Stimulated activated CD8-positive, alpha-beta memory T cell treated with anti-CD3 and anti-CD28 coated beads, Interleukin-12 subunit alpha, Interleukin-12 subunit beta, amount 100 ng/mL, for 4 hours (primary cell): ENCODE measurements at places on chromosomes 12 and 14.

DNA sequence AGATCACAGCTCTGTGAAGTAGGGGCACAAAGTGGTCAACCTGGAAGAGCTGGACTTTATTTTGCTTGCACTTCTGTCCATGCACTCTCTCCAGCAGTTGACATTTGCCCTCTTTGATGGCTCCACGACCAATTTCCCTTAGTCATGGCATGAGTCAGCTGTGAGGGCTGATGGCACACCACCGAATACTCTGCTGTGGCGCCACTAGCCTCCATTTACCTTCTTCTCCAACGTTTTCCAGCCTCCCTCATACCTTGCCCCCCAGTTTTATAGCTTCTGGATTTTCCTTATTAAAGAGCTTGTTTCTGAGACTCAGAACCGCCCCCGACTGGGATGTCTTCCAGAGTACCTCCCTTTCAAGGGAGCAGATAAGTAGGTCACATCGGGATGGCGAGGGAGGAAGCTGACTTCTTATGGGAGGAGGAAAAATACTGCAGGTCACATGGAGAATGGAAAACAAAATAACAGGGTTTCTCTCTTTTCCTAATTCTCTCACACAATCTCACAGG is 17.6 kb downstream of the NINJ2 start:
- DNase-seq: no peak

DNA sequence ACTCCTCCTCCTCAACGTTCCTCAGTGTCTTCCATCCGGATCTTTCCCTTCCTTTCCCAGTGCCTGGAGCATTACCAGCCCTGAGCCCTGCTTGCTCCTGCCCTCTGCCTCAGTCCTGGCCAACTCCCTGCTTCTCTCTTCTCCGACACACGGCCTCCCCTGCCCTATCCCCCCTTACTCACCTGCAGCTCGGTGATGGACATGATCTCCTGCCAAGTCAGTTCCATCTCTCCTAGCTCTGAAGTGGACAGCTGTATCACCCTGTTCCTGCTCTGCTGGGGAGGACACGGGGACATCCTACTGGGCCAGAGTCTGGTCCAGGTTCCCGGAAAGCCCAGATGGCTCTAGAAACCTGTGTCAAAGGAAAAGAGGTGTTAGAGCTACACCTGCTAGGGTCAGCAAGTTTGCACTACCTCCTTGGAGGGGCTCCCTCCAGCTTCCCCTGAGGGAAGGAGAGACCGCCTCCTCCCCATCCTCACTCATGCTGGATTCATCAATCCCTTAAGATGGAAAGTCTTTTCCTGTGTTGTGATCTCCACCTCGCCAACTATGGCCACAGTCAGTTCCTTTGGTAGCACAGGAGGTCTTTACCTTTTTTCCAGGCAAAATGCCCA is 5.8 kb downstream of the NFE2 start:
- no peak for DNase-seq

GRCh38 chr12:120936197-120936596 is 32.0 kb upstream of the SPPL3 start:
- DNase-seq: no peak

DNA sequence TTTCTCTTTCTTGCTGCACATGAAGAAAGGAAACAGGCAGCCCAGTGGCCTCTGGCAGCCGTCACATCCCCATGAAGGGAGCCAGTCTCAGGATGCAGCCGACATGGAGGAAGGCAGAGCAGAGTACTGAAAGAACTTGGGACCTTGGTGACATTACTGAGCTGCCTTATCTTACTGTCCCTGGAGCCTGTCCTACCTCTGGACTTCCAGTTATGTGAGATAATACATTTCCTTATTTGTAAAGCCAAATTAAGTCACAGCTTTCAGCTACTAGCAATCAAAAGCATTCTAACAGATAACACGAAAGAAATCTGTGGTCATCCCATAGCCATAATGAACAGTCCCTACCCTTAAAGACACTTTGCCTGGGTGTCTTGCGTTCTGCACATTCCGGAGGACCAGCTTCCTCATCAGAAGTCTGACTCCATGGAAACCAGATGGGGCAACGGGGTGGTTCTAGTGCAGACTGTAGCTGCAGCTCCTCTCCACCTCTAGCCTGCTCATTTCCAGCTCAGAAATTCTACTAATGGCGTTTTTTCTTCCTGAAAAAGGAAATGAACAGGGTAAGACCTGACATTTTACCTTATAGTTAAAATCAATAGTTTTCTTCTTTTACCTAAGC is 7.8 kb upstream of the EGLN3 start:
- DNase-seq: no peak

DNA sequence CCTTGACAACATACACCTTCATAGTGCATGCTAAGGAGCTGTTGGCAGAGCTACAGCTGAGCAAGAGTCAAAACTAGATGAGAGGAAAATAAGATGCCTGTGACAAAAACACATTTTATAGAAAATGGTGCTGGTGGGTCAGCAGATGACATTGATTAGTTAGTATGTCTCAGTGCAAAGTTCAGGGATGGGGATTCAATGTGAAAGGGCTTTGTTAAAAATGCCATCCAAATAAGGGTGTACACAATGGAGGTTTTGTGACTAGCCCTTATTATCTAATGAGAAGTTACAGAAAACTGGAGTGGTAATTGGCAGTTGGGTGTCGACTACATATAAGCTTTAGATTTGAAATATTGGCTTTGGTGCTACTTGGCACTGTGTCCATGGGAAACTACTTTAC is 169.0 kb downstream of the MON2 start:
- DNase-seq: no peak

GRCh38 chr12:3624273-3624672 is 128.6 kb downstream of the CRACR2A start:
- no peak for DNase-seq

DNA sequence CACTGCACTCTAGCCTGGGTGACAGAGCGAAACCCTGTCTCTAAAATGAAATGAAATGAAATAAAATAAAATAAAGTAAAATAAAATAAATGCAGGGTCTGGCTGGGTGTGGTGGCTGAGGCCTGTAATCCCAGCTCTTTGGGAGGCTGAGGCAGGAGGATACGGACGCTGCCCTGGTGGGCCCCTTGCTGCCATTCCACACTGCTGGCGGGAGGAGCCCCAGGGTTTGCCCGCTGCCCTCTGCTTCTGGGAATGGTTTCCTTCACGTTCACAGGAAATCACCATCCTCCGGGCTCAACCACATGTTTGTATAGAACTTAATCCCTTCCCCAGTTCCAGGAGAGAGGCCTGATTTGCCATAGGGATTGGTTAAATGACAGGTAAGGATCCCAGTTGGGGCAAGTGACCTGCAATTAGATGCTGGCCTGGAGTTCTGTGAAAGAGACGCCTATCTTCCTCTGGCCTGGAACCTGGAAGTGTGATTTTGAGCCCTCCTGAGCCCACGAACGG is 29.3 kb downstream of the CALM1 start:
- no peak for DNase-seq

DNA sequence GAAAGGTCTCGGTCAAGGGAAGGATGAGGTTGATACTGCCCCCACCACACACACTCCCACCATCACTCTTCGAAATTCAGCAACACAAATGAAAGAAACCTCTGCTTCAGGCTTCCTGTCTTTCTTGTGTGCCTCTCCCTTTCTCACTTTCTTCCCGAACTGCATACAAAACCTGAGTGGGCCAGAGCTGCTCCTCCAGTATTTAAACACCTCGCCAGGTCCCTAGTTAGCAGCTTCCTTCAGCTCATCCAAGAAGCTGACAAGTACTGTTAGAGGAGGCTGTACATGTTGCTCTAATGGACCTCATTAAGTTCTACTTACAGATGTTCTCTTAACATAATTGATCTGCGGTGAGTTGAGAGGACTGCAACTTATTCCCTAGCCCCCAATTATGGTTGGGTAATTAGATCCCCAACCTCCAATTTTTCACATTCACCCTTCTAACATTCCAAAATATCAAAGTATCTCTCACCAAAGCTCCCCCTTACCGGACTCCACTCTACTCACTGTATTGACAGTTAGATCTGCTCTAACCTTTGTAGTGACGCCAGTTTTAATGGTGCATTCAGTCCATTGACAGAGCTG is 4.1 kb upstream of the LMO3 start:
- no peak for DNase-seq

- DNase-seq: no peak
Observed at GRCh38 chr14:49977126-49977841, 84.4 kb downstream of the ARF6 start.

DNA sequence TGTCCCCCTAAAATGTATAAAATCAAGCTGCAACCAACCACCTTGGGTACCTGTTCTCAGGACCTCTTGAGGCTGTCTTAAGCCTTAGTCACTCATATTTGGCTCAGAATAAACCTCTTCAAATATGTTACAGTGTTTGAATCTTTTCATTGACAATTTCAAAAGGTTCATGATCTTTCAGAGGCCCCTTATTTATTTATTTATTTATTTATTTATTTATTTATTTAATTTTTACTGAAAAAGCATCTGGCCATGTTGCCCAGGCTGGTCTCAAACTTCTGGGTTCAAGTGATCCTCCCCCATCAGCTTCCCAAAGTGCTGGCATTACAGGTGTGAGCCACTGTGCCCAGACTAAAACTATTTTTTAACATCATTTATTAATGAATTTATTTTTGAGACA is 8.2 kb upstream of the NUDT4 start:
- DNase-seq: no peak
